Endothelial cell of umbilical vein (primary cell): ENCODE measurements at places on chromosomes 7 and 10. TPM values are rescaled to one million over a fixed set of nuclear protein-coding genes. Genes with fewer than 3 reads are reported as not detected.

- no peaks in the 10 kb centered on the region for H3K4me1 ChIP-seq
- H3K36me3 ChIP-seq, result no peaks in the 10 kb centered on the region
- no peak overlapping the region for H3K4me3 ChIP-seq
- no peak for DNase-seq
These were observed 205.7 kb downstream of the KIAA1217 start for GRCh38 chr10:24414597-24414996.

DNA sequence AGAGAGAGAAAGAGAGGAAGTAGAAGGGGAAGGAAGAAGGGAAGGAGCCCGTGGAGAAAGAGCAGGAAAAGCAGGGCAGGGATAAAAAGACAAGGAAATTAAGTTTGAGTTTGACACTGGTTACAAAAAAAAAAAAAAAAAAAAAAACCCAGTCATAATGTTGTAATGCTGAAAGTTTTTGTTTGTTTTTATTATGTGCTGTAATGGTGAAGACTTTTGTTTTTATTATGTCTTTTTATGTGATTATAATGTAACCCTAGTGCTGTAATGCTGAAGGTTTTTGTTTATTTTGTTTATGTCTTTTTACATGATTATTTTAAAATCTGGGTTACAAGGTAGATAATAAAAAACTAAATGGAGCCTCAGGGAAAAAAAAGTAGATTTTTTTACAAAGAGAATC, 184.8 kb downstream of the SEMA3A start:
- no peak for DNase-seq
- H3K4me1 ChIP-seq, result no peaks in the 10 kb centered on the region
- no peaks in the 10 kb centered on the region for H3K36me3 ChIP-seq

The UTF1 gene
- not detected in 2 replicates for total RNA-seq

The GGCT gene
- 44.3 and 46.9 TPM in 2 replicates for total RNA-seq

DNA sequence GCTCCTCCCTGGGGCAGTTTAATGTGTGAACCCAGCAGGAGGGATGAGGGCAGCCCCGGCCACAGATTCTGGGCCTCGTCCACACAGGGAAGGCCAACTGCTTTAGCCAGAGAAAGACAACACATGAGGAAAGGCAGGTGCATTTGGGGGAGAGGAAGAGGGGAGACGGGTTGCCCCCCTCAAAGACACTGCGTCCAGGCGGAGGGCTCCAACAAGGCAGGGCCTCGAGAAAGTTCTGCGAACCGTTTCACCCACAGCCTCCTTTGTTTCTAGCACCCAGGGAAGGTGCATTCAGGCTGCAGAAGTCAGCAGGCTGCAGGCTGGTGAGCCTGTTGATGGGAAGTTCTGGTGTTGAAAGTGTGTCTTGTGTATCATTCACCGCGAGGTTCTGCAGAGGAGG, 10.1 kb downstream of the FOXL3 start:
- H3K27me3 ChIP-seq, result no peaks in the 10 kb centered on the region
- no peak overlapping the region for H3K27ac ChIP-seq
- no peaks in the 10 kb centered on the region for H3K36me3 ChIP-seq
- DNase-seq, result no peak
- no peaks in the 10 kb centered on the region for H3K4me1 ChIP-seq
